ENCODE measurements at places on chromosomes 2 and 18.

DNA sequence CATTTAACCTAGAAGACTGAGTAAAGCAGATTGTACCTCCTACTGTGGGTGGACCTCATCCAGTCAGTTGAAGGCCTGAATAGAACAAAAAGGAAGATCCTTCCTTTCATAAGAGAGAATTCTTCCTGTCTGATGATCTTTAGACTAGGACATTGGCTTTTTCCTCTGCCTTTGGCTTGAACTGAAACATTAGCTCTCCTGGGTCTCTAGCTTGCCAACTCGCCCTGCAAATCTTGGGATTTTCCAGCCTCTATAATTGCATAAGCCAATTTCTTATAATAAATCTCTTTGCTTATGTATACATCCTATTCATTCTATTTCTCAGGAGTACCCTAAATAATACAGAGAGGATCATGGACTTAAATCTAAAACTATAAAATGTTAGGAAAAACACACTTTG lies 6.2 kb upstream of the KDSR start:
- DNase-seq = no peak

DNA sequence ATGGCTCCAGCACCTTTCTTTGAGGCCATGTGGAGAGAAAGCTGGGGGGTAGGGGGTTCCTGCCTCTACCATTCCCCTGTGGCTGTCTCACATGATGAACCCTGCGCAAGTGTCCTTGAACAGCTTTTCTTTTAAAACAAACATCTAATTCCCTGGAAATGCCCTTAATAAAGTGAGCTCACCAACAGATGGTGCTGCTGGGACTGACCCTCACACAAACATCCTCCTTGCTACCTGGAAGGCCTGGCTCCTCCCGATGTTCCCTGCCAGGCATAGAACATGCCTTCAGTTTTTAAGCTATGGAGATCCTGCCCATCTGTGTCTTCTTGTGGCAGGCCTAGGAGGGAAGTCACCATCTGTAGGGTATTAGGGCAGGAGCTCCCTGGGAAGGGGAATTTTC lies 60.7 kb upstream of the GATA6 start:
- no peak for DNase-seq

- DNase-seq = no peak
These were observed 758 bp downstream of the LYPD1 start for GRCh38 chr2:132668987-132669907.

DNA sequence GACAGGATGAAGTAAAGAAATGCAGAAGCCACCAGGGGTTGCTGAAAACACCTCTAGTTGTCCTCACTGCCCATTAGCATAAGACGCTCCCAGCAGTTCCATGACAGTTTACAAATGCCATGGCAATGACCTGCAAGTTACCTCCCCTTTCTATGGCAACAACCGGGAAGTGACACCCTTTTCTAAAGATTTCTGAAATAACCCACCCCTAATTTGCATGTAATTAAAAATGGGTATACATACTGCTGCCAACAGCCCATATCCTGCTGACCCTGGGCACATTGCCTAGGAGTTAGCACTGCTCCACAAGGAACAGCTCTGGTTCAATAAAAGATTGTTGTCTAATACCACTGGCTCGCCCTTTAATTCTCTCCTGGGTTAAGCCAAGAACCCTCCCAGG lies 178.3 kb upstream of the LRATD1 start:
- no peak for DNase-seq

DNA sequence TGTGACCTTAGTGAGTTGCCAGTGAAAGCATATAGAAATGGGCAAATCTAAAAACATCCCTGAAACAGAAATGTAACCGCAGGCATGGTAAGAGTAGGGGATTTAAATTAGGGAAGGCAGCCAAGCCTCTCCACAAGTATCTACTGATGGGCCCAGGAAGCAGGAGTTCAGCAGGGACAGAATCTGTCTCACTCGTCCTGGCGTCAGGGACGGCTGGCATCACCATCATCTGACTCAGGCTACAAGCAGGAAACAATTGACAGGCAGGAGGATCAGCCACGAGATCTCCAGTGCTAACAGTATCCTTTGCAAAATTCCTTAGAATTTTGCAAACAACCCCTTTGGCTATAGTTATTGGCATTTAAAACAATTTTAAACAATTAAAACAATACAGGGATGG lies 61.3 kb downstream of the SMAD4 start:
- DNase-seq = no peak

GRCh38 chr2:237979331-237979730 lies 12.5 kb downstream of the UBE2F start:
- no peak for DNase-seq

DNA sequence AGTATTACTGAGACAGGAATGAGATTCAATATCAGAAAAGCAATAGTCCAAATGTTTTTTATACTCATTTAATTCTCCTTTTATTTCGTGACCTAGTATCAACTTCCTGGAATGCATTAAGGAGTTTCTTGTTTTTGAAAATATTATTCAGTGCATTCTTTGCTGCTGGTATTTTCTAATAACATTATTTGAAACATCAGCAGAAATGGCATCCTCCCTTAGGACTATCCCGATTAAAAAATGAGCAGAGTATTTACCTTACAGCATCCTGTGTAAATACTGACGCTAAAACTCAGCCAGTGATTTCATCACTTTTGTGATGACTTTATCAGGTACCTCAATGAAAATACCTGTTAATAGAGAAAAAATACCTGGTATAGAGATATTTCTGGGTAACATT lies 16.3 kb downstream of the COL4A3 start:
- DNase-seq = no peak

DNA sequence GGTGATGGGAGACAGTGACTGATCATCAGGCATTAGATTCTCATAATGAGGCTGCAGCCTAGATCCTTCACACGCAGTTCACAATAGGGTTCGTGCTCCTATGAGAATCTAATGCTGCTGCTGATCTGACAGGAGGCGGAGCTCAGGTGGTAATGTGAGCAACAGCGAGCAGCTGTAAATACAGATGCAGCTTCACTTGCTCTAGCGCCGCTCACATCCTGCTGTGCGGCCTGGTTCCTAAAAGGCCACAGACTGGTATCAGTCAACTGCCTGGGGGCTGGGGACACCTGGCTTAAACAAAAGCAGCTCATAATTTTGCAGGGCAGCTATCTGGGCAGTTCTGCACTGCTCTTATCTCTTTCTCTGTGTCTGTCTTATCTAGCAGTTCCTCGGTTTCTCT lies 20.4 kb upstream of the CD226 start:
- DNase-seq = no peak

DNA sequence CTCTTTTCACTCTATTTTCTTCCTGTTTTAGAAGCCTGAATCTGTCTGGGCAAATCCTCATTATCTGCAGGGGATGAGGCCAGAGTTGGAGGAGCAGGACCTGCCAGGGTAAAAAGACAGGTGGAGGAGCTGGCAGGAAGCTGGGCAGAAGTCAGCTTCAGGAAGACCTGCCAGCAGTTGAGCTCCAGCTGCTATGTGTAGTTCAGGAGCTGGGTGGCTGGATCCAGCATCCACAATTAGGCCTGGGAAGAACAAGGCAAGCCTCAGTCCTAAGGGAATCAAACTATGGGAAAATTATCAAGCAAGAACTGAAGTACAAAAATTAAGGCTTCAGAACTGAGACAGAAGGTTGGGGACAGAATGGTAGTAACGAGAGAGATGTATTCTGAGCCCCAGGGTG lies 174.0 kb downstream of the MREG start:
- no peak for DNase-seq

All from NCI-H1436 treated with DMSO at 0.1 percent for 48 hours (cell line).